ENCODE measurements at places on chromosomes 3 and 15.

- no peak for DNase-seq
These were observed 215.2 kb upstream of the PRICKLE2 start for GRCh38 chr3:64440498-64440897.

DNA sequence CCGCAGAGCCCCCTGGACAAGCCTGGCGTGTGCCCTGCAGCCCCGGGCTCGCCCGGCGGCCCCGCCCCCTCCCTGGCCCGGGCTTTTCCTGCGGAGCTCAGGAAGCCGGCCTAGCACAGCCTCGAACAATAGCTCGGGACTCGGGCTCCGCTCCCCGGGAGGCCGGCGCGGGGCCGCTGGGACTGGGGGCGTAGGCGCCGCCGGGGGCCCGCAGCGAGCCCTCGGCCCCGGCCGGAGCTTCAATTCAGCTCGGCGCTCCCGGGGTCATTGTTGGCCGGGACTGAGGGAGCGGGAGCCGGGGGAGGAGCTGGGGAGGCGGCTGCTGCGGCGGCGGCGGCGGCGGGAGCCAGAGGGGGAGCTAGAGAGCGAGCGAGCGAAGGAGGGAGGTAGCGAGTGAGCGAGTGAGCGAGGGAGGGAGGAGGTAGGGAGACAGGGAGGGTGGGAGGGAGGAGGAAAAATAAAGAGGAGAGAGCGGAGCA, 41.0 kb upstream of the ROPN1 start:
- DNase-seq = peak; percentile 78

GRCh38 chr15:25643120-25643519, 204.3 kb upstream of the UBE3A start:
- no peak for DNase-seq

DNA sequence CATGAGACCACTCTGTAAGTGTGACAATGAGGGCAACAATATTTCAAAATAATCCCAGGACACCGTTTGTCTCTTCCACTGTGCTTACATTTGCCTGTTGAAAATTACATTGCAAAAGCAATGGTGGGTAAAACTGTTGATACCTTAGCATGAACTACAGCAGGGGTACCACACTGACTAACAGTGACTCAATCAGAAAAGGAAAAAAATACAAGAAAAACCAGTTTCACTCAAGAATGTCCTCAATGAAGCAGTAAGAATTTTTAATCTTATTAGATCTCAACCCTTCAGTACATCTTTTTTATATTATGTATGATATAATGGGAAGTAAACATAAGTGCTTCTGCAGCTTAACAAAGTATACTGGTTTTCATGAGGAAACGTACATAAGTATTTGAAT, 1.6 kb upstream of the CCDC54 start:
- no peak for DNase-seq
